ELF-1 (cell line): ENCODE measurements at places on chromosomes 5 and 9.

DNA sequence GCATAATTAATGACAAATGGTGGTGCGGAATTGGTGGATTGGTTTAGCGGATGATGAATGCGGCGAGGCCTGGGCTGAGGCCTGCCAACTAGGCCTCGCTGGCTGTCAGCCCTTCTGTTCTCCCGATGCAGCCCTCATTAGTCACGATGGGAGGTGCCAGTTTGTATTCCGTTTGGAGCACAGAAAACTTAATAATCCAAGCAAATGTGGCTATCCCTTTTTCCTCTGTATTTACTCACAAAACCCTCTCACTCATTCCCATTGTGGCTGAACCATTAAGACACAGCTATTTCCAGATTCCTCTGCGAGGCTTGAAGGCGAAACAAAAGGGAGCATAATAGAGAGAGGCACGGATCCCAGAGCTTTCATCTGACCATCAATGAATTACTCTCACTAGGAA is 114.3 kb downstream of the MVB12B start:
- DNase-seq, result no peak

- peak; percentile 33 for DNase-seq
Measured at GRCh38 chr5:88677943-88678769, 204.8 kb downstream of the MEF2C start.

- DNase-seq, result no peak
Measured at GRCh38 chr5:126812199-126812570, 35.2 kb downstream of the LMNB1 start.

GRCh38 chr5:116616876-116617275 is 42.3 kb upstream of the SEMA6A start:
- DNase-seq, result no peak

DNA sequence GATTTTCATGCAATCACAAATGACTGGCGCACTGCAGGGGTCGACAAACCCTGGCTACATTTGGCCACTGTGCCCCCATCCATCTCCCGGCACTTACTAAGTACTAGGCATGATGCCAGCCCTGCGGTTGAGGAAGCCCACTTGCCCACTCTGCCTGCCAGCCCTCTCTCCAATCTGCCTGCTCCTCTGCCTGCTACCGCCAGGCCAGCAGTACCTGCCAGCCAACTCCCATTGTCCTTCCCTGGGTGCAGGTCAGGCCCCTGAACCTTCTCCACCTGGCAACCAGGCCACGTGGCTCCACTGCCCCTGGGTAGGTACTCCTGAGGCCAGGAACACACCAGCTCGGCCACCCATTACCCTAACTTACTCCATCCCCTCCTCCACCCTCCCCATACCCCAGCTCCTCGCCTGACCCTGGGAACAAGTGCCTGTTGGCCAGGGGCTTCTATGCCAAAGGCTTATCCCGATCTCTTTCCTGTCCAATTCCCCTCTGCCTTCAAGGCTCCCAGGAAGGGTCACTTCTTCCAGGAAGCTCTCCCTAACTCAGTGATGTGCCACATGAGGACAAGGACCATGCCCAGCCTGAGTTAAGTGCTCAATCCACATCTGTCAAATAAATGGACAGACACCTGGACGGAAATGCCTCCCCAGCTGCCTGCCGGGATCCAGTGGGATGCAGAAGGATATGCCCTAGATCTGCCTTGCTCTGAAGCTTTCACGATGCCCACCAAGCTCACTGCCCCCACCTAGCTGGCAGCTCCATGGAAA is 6.6 kb downstream of the EEIG1 start:
- DNase-seq, result no peak

GRCh38 chr9:99967457-99967856 is 61.0 kb downstream of the STX17 start:
- peak; percentile 18 for DNase-seq

GRCh38 chr9:33101104-33101951 is 24.9 kb upstream of the SMU1 start:
- DNase-seq, result no peak

- peak; percentile 43 for DNase-seq
Measured at GRCh38 chr9:134066526-134066912, 1.3 kb downstream of the BRD3 start.

DNA sequence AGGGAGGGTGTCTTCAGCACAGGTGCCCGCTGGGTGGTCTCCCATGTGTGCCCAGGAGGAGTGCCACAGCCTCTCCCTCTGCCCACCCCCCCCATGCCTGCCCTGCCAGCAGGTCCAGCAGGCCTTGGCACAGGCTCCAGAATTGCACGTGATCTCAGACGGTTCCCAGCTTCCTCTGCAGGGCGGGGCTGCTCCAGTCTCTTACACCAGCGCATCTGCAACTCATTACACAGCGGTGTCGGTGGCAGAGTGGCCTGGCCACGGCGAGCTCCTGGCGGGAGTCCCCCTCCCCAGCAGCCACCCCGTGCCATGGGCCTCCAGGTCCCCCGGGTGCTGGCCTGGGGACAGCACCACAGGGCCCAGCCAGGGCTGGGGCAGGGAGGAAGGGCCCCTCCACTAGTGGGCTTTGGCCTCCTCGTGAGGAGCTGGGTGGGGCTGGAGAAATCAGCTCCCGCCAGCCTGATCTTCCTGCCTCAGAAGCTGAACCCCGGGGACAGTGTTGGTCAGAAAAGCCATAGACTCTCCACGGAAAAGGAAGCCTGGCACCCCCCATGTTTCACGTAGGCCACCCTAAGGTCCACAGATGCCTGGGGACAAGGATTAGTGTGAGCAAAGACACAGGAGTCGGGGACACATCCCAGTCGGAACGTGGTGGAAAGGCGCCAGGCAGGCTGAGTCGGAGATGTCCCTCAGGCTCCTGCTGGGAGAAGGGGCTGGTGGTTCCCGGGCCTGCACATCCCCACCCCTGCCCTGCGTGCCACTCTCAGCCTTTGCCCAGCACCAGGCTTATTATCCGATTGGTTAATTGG is 40.2 kb downstream of the RXRA start:
- DNase-seq, result no peak

GRCh38 chr9:20480249-20480648 is 142.1 kb downstream of the MLLT3 start:
- DNase-seq, result no peak

- no peak for DNase-seq
Measured at GRCh38 chr5:150603052-150603451, 37.4 kb upstream of the SYNPO start.

GRCh38 chr5:36242534-36243485 is 1.1 kb upstream of the NADK2 start:
- no peak for DNase-seq
